Cerebellar cortex (tissue), 1 donor: ENCODE measurements at places on chromosomes 5 and 9.
A peak's percentile ranks its signal among the peaks of the same experiment; 100 is the strongest.

DNA sequence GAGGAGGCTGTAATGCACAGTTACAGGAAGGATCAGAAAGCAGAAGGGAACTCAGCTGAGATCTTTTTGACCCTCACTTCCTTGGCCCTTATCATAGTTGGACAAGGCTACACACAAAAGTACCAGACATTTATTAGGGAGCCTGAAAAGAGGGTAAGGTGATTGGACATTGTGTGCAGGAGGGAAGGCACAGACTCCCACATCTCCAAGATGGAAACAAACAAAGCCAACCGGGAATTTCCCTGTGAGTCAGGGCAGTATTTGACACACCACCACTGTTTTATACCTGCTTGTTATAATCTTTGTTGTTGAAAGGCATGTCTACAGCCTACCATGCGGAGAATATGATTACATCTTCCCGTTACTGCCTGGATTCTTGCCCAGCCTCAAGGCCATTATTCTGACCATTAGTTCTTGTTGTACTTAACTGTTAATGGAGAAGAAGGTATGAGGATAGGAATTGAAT, 3.0 kb upstream of the CCNG1 start:
- no peak for DNase-seq

- DNase-seq, result no peak
Measured at GRCh38 chr5:107426209-107426608, 244.5 kb downstream of the EFNA5 start.

GRCh38 chr5:86757824-86758223, 140.1 kb downstream of the COX7C start:
- no peak for DNase-seq

GRCh38 chr5:11064763-11065450, 303.9 kb upstream of the DAP start:
- DNase-seq, result no peak

GRCh38 chr9:93164085-93164484, 19.9 kb upstream of the WNK2 start:
- no peak for DNase-seq

GRCh38 chr5:98085593-98085992, 687.9 kb upstream of the RGMB start:
- DNase-seq, result no peak

- DNase-seq, result peak; percentile 67
Measured at GRCh38 chr5:169223595-169223953, 77.4 kb downstream of the SLIT3 start.

DNA sequence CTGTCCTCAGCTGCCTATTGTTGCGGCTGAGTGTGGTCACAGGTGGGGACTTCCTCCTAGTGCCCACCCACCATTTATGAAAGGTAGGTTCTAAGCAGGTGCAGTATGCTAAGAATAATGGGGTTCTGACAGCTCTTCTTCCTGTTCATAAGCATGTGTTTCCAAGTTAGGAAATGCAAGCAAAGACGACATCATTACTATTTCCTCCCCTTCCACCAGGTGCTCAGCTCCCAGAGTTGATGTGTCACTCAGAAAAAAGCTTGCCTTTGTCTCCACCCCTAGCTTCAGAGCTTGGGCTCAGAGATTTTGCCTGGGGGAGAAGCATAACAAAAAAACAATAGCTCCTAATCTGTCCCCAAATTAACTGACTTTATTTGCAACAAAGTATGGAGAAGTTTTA, 1076.7 kb downstream of the NR2F1-AS1 start:
- DNase-seq, result no peak

DNA sequence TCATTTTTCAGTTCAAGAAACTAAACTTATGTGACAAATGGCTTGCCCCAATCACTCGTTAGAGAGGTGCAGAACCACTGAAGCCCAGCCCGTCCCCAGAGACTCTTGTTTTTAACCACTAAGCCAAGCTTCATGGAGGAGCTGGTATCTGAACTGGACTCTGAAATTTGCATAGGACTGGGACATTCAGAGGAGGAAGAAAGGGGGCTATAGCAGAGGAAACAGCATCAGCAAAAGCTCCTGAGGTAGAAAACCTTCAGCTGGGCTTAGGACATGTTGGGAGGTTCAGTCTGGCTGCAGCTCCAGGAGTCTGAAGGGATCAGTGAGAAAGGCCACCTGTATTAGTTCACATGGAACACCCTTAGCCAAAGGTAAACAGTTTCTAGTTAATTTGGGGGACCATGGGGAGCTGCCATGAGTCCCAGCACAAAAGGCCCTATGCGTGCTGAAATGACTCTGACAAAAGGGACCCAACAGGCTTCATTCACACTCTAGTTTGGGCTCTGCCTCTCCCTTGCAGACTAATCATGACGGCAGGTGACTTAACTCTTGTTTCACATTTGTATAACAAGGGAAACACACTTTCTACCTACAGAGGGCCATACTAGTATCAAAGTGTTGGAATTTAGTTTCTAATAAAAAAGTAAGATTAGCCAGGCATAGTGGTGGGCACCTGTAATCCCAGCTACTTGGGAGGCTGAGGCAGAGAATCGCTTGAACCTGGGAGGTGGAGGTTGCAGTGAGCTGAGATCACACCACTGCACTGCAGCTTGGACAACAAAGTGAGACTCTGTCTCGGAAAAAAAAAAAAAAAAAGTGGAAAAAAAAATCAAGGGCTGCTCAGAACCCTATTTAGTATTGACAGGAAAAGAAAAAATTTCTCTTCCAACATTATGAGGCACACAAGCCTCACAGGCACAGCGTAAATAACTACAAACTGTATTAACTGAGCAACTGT, 10.2 kb downstream of the FBXO10 start:
- no peak for DNase-seq

- DNase-seq, result no peak
Measured at GRCh38 chr5:116681334-116682013, 106.9 kb upstream of the SEMA6A start.

- no peak for DNase-seq
Measured at GRCh38 chr9:129026442-129027223, 1.5 kb downstream of the SH3GLB2 start.

GRCh38 chr5:133918731-133919130, 49.7 kb downstream of the C5orf15 start:
- DNase-seq, result no peak

GRCh38 chr5:148730270-148730669, 75.9 kb upstream of the HTR4 start:
- no peak for DNase-seq

DNA sequence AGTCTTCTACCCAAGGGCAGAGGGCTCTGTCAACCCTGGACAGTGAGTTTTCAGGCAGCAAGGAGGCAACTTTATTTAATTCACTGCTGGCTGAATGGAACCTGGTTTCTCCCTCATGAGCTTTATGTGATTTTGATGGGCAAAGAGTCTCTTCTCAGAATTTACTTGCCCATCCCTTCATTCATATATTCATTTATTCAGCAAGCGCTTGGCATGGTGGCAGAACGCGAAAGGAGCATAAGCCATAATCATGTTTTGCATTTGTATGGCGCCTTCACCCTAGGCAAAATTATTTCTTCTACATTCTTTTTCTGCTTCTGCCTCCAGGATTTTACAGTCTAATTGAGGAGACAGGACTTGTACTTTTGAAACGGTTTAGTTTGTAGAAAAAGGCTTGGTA, 8.0 kb downstream of the DELE1 start:
- DNase-seq, result no peak

DNA sequence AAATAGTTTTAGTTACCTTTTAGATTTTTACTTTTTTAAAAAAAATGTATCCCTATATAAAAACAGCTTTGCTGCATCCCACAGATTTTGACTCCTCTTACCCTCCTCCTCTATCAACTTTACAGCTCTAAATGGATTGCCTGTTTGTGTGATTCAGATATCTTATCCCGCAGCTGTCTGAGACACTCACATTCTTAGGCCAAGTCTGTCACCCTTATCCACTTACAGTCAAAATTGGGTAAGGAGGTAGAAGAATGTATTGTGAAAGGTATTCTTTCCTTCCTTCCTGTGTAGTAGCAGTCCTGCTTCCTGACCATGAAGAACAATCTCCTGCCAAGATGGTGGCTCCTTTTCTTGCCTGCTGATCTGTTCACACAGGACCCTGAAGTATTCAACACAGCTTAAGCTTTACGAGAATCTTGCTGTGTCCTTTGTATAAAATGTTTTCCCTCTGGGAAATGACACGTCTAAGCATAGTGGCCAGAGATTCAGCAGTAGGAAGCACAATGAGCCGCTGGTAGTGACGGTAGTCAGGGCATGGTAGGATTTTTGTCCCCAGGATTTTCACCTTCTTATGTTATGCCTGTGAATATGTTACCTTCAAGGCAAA, 67.7 kb upstream of the ST8SIA4 start:
- no peak for DNase-seq

- DNase-seq, result no peak
Measured at GRCh38 chr5:78546276-78546996, 102.1 kb downstream of the LHFPL2 start.

- DNase-seq, result peak; percentile 62
Measured at GRCh38 chr9:122122903-122123632, 30.0 kb upstream of the TTLL11 start.

- DNase-seq, result no peak
Measured at GRCh38 chr5:18961234-18961633, 1026.8 kb downstream of the CDH18 start.

GRCh38 chr9:107285286-107285685, 2.2 kb downstream of the RAD23B start:
- DNase-seq, result no peak

GRCh38 chr5:139998837-139999236, 44.3 kb downstream of the NRG2 start:
- no peak for DNase-seq

GRCh38 chr5:31232273-31232888, 38.9 kb downstream of the CDH6 start:
- peak; percentile 46 for DNase-seq

- DNase-seq, result no peak
Measured at GRCh38 chr5:139903450-139903794, 107.8 kb downstream of the PSD2 start.

DNA sequence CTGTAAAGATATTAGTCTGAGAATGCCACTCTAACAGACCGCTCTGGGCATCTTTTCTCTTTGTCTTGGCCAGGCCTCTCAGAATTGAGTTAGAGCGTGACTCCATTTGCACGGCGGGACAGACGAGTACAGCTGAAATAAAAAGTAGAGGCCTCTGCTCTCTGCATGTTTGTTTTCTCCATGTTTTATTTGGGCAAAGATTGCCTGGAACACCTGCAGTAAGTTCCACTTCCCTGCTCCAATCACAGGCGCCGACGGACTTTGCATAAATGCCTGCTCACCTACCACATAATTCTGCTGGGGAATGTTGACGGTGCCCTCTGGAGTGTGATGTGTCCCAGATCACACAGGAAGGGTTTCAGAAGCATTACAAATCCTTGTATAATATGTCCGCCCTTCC, 10.6 kb downstream of the SPOCK1 start:
- no peak for DNase-seq

DNA sequence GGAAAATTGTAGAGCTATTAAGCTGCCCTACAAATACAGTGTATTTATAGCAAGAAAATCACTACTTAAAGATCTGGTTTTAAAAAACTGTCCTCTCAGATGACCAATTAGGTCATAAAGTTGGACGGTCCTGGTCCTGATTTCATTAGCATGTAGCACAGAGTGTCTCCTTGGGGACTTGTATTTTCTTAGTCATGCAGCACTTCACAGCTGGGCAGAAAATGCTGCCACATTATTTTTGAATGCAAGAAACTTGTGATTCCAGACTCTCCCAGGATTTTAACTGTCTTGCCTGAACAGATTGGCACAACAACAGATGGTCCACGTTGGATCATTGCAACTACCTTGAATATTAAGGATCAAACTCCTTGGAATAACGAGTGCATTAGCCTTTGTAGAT, 348.1 kb upstream of the SGCD start:
- DNase-seq, result no peak

- no peak for DNase-seq
Measured at GRCh38 chr5:51383131-51384121, at the start of gene ISL1. ISL1 (plus strand) TSS chr5:51383448; CDS start chr5:51383672, 224 bp downstream.

GRCh38 chr5:172548311-172548731, 92.7 kb upstream of the NEURL1B start:
- no peak for DNase-seq
